ENCODE measurements at places on chromosomes 3 and 15. TPM values are rescaled to one million over a fixed set of nuclear protein-coding genes. Genes with fewer than 3 reads are reported as not detected.

GRCh38 chr3:57971975-57972374 is 36.2 kb upstream of the FLNB start:
- no peaks in the 10 kb centered on the region for H3K27me3 ChIP-seq
- no peak overlapping the region for H3K4me3 ChIP-seq
- H3K27ac ChIP-seq: no peak overlapping the region
- H3K4me1 ChIP-seq: peaks cover 18% of the 10 kb centered on the region
- DNase-seq: no peak
- H3K36me3 ChIP-seq: no peaks in the 10 kb centered on the region

DNA sequence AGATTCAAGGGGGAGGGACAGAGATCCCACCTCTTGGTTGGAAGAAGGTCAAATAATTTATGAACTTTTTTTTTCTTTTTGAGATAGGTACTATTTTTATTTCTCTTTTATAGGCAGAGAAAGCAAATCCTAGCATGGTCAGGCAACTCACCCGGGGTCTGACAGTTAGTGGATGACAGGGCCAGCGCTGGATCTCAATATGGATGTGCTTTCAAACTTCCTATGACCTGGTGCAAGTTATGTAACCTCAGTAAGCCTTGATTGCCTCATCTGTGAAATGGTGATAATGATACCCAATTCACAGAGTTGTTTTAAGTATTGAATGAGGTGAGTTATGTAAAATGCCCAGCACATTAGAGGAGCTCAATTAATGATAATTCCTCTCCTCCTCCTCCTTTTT is 86.8 kb upstream of the MEF2A start:
- no peak overlapping the region for H3K4me3 ChIP-seq
- H3K27ac ChIP-seq: no peak overlapping the region
- no peaks in the 10 kb centered on the region for H3K27me3 ChIP-seq

DNA sequence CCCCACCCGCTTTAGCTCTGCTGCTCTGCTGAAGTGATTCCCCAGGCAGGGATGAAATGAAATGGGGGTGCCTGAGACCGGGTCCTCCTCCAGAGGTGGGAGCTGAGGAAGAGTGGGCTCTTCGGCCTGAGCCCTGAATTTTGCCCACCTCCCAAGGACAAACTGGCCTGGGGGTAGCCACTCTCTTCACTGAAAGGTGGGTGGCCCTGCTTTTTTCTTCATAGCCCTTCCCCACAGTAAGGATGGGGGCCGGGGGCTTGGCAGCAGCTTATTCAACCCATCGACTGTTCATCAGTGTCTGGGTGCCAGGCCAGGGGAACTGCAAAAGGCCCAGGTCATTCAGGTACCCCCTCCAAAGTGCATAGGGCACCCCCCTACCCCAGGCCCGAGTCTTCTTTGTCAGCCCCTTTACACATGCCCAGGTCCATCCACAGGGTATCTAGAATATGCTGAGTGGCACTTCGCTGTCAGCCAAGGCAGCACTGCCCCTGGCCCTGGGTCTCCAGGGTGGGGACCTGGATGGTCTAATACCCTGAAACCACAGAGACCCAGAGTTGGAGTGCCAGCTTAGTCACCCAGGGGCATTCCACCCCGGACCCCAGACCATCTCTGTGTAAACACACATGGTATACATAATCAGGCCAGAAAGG is 7.9 kb downstream of the SCN5A start:
- no peaks in the 10 kb centered on the region for H3K4me1 ChIP-seq
- DNase-seq: no peak
- H3K27ac ChIP-seq: no peak overlapping the region
- no peak overlapping the region for H3K4me3 ChIP-seq
- no peaks in the 10 kb centered on the region for H3K27me3 ChIP-seq

DNA sequence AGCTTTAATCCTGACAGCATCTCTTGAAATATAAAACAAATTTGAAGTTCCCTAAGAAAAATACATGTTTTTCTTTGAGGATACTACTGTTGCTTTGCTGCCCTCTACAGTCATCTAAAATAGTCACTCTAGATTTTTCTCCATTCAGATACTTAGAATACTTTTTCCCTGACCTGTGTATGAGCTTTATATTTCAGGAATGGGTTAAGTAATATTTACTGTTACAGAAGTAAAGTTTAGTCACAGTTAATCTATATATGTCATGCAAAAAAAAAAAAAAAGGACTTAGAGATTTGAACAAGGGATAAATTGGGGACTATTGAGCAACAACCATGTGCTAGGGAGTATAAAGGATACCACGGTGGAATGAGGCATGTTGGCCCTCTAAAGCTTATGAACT is 8.8 kb downstream of the NECTIN3 start:
- no peaks in the 10 kb centered on the region for H3K36me3 ChIP-seq
- peaks cover 3% of the 10 kb centered on the region for H3K4me1 ChIP-seq
- no peaks in the 10 kb centered on the region for H3K27me3 ChIP-seq
- H3K27ac ChIP-seq: no peak overlapping the region

DNA sequence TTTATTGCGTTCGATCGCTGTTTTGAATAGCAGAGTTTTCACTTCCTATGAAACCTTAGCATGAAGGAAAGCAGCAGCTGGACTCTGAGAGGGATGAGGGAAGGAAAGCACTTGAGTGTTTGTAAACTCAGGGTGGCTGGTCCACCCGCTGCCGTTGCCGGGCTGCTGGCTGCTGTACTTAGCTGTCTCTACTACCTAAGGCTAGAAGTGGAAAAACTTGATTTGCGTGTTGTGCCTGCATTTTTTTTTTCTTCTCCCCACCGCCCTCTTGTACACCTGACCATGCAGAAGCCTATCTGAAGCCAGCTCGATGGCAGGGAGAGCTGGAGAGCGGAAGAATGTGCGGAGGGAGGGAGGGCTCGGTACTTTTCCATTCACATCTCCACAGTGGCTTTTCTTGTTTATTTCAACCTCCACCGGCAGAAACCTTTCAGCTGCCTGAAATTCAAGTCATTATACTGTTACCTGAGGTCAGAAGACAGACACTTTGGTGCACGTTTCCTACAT is 4.8 kb upstream of the BCL6 start:
- peaks cover 27% of the 10 kb centered on the region for H3K4me1 ChIP-seq
- H3K27me3 ChIP-seq: no peaks in the 10 kb centered on the region
- no peaks in the 10 kb centered on the region for H3K36me3 ChIP-seq
- DNase-seq: peak; percentile 87
- peak overlapping the region; percentile 44 for H3K27ac ChIP-seq

GRCh38 chr3:166478356-166478755 is 641.1 kb upstream of the BCHE start:
- no peak for DNase-seq
- H3K27me3 ChIP-seq: no peaks in the 10 kb centered on the region
- no peaks in the 10 kb centered on the region for H3K36me3 ChIP-seq

DNA sequence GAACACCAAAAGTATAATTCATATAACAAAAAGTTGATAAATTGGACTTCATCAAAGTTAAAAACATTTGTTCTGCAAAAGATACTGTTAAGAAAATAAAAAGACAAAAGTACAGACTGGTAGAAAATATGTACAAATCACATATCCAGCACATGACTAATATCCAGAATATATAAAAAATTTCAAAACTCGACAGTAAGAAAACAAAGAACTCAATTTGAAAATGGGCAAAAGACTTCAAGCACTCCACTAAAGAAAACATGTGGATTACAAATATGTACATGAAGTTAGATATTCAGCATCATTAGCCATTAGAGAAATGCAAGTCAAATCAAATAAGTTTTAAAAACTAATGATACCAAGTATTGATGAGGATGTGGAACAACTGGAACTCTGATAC is 6.7 kb downstream of the GK5 start:
- H3K4me1 ChIP-seq: peaks cover 1% of the 10 kb centered on the region
- H3K36me3 ChIP-seq: peaks cover 4% of the 10 kb centered on the region
- no peaks in the 10 kb centered on the region for H3K27me3 ChIP-seq
- H3K27ac ChIP-seq: no peak overlapping the region

- no peaks in the 10 kb centered on the region for H3K36me3 ChIP-seq
- no peak overlapping the region for H3K4me3 ChIP-seq
- no peaks in the 10 kb centered on the region for H3K4me1 ChIP-seq
- no peak overlapping the region for H3K27ac ChIP-seq
- no peak for DNase-seq
- no peaks in the 10 kb centered on the region for H3K27me3 ChIP-seq
Observed at GRCh38 chr3:195777975-195778374, 33.8 kb downstream of the MUC4 start.

GRCh38 chr3:169052465-169053302 is 610.8 kb downstream of the MECOM start:
- no peak overlapping the region for H3K27ac ChIP-seq
- H3K36me3 ChIP-seq: no peaks in the 10 kb centered on the region
- no peak overlapping the region for H3K4me3 ChIP-seq
- H3K27me3 ChIP-seq: no peaks in the 10 kb centered on the region
- H3K4me1 ChIP-seq: no peaks in the 10 kb centered on the region
- no peak for DNase-seq

DNA sequence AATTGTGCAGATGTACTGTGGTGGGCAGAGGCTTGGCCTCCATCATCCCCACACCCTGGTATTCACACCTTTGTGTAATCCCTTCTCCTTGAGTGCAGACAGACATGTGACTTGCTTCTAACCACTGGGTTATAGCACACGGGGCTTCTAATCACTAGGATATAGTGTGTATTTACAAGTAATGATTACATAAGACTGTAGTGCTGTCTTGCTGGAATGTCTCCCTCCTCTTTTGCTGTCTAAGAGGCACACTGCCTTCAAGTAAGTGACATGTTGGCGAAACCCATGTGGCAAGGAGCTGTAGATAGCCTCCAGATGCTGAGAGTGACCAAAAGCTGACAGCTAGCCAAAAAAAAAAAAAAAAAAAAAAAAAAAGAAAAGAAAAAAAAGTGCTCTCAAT is 542.7 kb upstream of the MDFIC2 start:
- H3K4me1 ChIP-seq: no peaks in the 10 kb centered on the region
- no peaks in the 10 kb centered on the region for H3K27me3 ChIP-seq
- DNase-seq: no peak

DNA sequence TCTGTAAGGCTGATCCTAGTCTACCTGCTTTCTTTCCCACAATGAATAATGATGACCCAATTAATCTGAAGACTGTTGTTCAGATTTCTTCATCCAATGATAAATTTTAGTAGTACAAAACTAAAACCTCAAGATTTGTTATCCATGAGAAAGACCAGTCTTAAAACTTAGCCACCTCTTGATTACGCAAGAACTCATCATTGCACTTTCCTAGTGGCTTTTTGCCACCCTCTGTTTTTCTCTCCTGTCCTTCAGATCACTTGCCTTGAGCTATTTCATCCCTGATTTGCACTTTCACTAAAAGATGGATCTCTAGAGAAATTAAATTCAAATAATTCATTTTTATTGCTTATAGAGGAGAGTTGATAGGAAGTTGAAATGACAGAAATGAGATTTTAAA is 142.7 kb upstream of the RBMS3 start:
- H3K36me3 ChIP-seq: no peaks in the 10 kb centered on the region
- H3K4me1 ChIP-seq: no peaks in the 10 kb centered on the region
- DNase-seq: no peak
- no peak overlapping the region for H3K27ac ChIP-seq
- no peak overlapping the region for H3K4me3 ChIP-seq

DNA sequence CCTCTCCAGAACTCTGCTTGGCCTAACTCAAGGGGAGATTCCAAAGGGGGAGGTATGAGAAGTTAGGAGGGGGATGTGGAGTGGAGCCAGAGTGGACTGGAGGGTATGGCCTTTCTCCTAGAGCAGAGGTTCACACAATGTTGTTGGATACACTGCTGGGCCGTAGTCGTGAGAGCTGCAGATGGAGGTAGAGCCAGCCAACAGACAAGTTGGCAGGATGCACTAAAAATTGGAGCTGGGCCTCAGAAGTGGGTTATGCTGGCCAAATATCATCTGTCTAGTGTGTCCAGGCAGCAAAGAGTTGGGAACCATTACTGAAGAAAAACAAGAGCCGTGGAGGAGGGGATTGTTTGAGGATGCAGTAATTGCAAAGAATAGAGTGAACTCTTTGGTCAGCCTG is 27.7 kb upstream of the LRRFIP2 start:
- no peaks in the 10 kb centered on the region for H3K27me3 ChIP-seq
- no peaks in the 10 kb centered on the region for H3K36me3 ChIP-seq
- H3K27ac ChIP-seq: no peak overlapping the region
- no peak for DNase-seq
- no peaks in the 10 kb centered on the region for H3K4me1 ChIP-seq

Gene BBS4
- 16.3 TPM for total RNA-seq

Gene LCTL
- not detected for total RNA-seq

Gene FEZF2
- not detected for total RNA-seq

Gene EIF2A
- total RNA-seq: 202 TPM

Gene CPNE9
- 0.20 TPM for total RNA-seq

Gene CMTM8
- 28.9 TPM for total RNA-seq
